ENCODE measurements at places on chromosomes 11 and 22.

GRCh38 chr22:49687786-49688515, 139.7 kb downstream of the BRD1 start:
- no peak for DNase-seq

DNA sequence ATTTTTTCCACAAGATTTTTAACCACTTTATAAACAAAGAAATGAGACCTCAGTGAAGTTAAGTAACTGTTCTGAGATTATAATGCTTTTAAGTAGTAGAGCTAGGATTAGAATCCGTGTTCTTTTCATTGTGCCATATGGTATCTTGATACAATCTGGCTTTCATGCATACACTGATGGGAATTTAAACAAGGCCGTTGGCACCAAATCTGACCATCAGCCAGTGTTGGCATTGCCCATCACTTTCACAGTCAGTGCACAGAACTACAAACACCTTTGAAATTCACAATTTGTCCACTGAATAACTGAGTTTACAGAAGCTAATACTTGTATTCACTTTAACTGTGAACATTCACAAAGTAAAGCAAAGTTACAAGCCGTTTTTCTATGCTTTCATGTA, 1228.0 kb downstream of the TBC1D22A start:
- DNase-seq: no peak

DNA sequence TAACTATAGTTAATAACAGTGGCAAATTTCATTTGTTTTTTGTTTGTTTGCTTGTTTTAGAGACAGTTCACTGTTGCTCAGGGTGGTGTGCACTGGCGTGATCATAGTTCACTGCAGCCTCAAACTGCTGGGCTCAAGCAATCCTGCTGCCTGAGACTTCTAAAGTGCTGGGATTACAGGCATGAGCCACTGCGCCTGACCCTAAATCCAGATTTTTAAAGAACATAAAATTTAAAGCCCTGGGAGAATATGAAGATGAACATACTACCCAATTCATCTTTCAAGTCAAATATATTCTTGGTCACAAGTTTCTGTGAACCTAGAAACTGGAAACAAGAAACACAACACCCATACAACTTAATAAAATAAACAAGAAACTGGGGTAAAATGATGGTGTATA, 28.1 kb downstream of the RRAS2 start:
- no peak for DNase-seq

DNA sequence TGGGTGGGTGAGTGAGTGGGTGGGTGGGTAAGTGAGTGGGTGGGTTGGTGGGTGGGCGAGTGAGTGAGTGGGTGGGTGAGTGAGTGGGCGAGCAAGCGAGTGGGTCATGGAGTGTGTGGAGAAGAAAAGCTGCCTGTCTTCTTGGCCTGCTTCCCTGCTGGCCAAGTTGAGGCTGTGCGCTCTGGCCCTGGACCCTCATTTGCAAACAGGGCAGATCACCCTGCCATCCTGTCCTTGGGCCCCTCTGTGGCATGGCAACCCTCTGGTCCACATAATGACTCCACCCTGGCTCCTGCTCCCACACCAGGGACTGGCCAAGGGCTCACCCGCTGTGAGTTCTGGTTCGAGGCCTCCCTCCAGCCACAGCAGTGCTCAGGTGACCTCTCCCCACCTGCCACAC, 35.1 kb downstream of the CAPN1 start:
- no peak for DNase-seq

- no peak for DNase-seq
These were observed 60.9 kb upstream of the MYEOV start for GRCh38 chr11:69232821-69233743.

- DNase-seq: no peak
These were observed 46.2 kb downstream of the PRR5L start for GRCh38 chr11:36342327-36342726.

DNA sequence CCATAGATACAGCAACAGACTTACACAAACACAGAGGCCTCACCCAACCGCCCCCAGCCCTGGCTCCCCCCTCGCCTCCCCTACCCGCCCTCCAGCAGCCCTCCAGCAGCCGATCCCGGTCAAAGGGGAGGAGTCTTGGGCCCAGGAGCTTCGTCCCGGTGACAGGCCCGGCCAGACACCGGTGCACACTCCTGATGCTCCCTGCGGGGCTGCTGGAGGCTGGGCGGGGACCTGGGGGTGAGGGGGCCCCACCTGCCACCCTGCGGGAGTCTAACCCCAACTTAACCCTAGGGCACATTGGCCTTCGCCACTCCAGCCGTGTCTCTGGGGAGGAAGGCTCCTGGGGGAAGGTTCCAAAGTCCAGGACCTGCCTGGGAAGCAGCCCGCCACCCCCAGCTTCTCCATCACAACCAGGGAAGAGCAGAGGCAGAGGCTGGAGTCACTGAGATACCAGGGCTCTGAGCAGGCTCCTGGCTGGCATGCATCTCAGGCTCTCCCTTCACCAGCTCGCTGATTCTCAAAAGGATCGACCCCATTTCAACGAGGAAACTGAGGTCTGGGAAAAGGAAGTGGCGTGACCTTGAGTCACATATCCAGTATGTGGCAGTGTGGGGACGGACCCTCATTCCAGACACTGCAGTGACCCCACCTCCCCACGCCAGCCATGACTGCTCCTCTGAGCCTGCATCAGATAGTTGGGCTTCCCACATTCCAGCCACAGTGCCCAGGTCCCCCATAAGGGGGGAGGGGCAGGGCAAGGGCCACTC, 14.4 kb downstream of the BCL9L start:
- DNase-seq: no peak

DNA sequence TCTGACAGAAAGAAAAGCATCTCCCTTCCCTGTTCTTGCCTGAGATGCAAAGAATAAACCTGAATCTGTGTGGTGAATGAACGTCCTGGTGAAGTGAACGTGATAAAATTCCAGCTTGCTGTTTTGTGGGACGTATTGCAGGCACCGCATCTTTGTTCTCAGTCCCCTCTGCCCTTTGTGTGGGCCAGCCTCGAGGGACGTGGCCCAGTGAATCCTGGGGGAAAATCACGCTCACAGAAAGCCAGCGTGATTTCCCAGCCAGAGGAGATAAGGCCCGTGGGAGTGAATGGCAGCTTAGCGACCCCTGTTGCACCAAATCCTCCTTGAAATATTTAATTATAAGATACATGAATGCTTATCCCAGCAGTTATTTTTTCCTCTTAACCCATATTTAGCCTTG, 129.1 kb downstream of the COMMD9 start:
- no peak for DNase-seq

DNA sequence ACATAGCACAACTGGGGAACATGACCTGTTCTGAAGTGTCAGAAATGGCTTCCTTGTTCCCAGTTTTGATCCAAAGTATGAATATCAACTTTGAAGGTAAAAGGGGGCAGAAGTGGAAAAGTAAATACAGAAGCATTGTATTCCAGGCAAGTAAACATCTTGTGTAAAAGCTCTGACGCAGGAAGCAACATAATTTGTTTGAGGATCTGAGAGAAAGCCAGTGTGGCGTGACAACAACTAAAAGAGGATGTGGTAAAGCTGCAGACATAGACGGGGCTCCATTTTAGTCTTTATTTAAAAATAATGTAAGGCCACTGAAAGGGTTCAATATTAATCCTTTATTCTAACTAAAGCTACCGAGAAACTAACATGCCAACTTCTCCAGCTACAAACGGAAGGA, 310.2 kb downstream of the DLG2 start:
- no peak for DNase-seq

- DNase-seq: no peak
These were observed 74.3 kb downstream of the SCN3B start for GRCh38 chr11:123580137-123580536.

DNA sequence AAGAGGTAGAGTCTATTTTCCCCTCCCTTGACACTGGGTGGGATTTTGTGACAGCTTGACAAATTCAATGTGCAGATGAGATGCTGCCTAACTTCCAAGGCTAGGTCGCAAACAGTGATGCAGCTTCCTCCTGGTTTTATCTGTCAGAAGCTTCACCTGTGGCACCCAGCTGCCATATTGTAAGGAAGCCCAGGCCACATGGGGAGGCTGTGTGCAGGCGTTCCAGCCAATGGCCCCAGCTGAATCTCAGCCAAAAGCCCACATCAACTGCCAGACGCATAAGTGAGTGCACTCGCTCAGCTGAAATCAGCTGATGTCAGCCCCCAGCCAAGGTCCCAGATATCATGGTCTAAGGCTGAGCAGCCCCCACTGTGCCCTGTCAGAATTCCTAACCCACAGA, 24.8 kb upstream of the LINC01488 start:
- DNase-seq: no peak

GRCh38 chr11:12319461-12319951, 57.9 kb upstream of the PARVA start:
- DNase-seq: no peak

- no peak for DNase-seq
These were observed 55.8 kb downstream of the IRAG1 start for GRCh38 chr11:10637731-10638151.

- DNase-seq: peak; percentile 95
These were observed 307.5 kb downstream of the ETS1 start for GRCh38 chr11:128279866-128280265.

GRCh38 chr11:92259861-92260260, 35.2 kb downstream of the FAT3 start:
- DNase-seq: no peak

DNA sequence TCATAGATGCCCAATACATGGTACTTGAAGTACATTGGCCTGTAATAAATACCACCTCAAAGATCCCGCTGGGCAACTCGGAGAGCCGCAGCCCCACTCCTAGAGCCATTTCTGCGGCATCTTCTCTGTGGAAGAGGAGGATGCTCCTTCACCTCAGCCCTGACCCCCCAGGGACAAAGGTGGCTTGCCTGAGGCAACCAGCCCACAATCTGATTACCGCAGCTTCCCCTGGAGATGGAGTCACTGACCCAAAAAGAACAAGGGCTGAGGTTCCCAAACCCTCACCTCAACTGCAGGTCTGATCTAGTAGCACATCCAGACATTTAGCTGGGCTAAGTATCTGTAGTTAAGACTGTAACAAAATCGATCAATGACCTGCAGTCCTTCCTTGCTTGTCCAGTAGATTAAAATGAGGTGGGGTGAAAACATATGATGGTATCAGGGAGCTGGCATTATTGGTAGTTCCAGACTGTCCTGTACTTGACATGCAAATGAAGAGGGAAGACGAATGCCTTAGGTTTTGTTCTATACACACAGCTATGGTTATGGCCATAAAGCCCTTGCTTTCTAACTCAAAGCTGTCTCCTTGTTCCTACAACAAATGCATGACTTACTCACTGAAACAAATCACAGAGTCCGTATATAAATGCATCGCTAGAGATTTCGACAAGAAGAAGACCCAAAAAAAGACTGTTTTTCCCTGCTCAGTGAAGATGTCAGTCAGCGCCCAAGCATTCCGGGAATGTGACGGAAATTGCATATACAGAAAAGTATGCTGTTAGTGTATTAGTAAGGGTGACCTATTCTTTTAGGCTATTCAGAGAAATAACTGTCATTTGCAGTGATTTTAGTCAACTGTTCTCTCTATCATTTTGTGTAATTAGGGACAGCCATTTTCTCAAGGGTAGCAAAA, 33.7 kb downstream of the C11orf71 start:
- peak; percentile 38 for DNase-seq

DNA sequence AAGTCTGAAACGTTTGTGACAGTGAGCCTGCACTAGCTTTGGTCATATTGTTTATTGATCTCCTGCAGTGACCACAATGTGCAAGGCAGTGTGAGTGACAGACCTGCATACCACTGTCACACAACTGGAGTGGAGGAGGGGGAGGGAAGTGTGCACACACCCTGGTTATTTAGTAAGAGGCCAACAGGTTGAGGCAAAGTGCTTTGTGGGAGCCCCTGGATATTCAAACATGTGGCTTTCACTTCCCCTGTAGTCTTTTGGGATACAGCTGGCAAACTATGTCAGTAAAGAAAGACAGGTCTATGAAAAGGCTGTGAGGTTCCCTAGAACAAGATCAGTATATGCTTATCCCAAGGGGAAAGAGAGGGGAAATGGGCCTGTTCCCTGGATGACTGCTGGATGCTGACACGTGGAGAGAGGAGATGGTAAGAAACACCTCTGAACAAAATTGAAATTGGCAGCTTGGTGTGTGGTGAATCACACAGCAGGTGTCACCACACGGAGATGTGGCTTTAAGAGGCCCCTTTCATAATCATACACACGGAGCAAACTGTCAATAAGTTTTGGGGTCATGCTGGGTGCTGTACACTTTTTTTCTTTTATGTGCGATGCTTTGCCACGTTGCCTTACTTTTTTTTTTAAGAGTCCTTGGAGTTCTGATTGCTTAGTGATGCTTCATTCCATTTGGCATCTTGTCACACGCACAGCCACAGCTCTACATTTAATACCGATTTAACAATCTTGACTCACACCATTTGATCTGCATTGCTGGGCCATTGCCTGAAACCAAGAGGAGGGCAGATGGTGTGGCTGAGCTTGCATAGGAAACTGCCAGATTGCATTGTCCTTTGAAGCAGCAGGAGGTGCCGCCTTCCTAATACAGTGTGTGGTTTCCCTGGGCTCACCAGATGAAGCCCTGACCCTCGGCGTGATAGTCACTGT, 11.3 kb downstream of the OSBP2 start:
- peak; percentile 96 for DNase-seq

- no peak for DNase-seq
These were observed 1.6 kb downstream of the SPON1 start for GRCh38 chr11:13963949-13964770.

GRCh38 chr22:42111798-42112197, 18.8 kb downstream of the CYP2D6 start:
- DNase-seq: no peak

- peak; percentile 77 for DNase-seq
These were observed 29.8 kb downstream of the MTMR3 start for GRCh38 chr22:29912605-29913398.

GRCh38 chr11:9772218-9772617, 108.3 kb downstream of the SWAP70 start:
- no peak for DNase-seq

- DNase-seq: no peak
These were observed 154.7 kb downstream of the BARX2 start for GRCh38 chr11:129530154-129530895.

- DNase-seq: no peak
These were observed 749.8 kb upstream of the ARHGAP42 start for GRCh38 chr11:99937330-99937729.

- no peak for DNase-seq
These were observed 593.5 kb downstream of the TBC1D22A start for GRCh38 chr22:47355776-47356510.

GRCh38 chr11:92964471-92964870, 5.0 kb upstream of the MTNR1B start:
- no peak for DNase-seq

DNA sequence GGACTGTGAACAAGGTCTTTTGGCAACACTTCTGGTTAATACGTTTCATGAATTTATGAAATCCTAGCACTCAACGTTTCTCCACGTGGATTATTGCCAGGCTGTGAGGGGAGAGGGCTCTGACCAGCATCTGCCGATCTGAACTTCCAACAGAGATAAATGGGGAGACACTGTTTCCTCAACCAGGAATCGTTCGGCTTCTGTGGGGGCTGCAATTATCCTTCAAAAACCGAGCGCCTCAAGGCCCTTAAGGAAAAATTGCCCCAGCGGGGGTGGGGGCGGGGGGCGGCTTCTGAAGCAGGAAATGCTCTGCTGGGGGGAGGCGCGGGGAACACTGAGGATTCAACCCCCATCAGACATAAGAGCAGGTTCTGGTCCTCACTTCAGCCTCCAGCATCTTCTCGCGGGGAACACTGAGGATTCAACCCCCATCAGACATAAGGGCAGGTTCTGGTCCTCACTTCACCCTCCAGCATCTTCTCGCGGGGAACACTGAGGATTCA, 155.6 kb downstream of the BRD1 start:
- no peak for DNase-seq

All from GM04504 (cell line).